Upper lobe of left lung (tissue), 6 donors: ENCODE measurements at places on chromosomes 2 and 18.

DNA sequence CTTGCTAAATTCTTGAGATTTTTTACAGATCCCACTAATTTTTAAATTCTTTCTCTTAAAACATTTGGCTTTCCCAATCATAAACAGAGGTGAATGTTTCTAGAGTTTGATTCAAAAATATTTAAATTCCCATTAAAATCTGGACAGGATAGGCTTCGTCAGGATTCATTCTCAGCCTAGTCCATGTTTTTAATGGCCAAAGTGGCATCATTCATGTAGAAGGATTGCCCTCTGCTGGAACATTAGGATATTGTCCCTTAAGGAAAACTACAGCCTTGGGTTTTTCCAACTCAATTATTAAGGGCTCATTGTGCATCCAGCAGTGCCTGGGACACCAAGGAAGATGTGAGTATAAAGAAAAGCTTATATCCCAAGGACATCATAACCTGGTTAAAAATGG lies 71.7 kb downstream of the TPGS2 start:
- DNase-seq: no peak

DNA sequence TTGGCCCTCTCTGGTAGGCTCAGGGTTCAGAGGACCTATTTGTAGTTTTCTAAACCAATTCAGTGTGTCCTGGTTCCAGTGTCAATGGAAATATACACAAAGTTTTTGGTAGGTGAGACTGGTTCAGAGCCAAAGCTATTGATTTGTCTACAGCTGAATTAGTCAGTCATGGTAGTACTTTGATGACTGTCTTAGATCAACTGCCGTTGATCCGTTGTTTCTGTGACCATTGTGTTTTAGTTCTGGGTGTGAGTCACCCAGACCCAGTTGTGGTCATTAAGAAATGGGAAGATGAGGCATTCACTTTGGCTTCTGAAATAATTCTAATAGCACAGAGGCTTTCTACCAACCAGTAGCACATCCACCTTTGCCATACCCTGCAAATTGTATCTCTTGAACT lies 16.0 kb upstream of the RPE start:
- DNase-seq: no peak

GRCh38 chr2:204842661-204843485 lies 297.6 kb downstream of the PARD3B start:
- DNase-seq: no peak

DNA sequence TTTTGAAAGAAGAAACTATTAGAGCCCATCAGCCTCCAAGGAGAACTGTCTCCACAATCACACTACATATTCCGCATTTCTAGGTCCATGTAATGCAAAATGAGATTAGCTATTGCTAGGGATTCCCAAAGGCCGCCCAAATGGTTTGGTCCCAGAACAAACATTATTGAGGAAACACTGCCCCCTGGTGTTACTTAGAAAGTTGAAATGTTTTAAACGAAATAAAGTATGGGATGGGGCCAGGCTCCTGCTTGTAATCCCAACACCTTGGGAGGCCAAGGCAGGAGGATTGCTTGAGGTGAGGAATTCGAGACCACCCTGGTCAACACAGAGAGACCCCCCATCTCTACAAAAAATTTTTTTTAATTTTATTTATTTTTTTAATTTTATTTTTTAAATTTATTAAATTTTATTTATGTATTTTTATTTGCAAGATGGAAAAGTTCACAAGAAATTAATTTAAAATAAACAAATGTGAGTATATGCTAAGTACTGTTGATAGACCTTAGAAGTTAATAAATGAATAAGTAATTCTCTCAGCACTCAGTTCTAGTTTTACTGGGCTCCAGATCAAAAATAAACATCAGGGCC lies 5.5 kb downstream of the NHEJ1 start:
- DNase-seq: no peak

GRCh38 chr2:37973615-37974353 lies 48.7 kb downstream of the RMDN2 start:
- no peak for DNase-seq

GRCh38 chr2:219465659-219466561 lies 31.3 kb downstream of the SPEG start:
- no peak for DNase-seq

- no peak for DNase-seq
Observed at GRCh38 chr2:73333564-73333963, 40.2 kb upstream of the EGR4 start.

- no peak for DNase-seq
Observed at GRCh38 chr2:199663157-199663556, 187.8 kb downstream of the FTCDNL1 start.

DNA sequence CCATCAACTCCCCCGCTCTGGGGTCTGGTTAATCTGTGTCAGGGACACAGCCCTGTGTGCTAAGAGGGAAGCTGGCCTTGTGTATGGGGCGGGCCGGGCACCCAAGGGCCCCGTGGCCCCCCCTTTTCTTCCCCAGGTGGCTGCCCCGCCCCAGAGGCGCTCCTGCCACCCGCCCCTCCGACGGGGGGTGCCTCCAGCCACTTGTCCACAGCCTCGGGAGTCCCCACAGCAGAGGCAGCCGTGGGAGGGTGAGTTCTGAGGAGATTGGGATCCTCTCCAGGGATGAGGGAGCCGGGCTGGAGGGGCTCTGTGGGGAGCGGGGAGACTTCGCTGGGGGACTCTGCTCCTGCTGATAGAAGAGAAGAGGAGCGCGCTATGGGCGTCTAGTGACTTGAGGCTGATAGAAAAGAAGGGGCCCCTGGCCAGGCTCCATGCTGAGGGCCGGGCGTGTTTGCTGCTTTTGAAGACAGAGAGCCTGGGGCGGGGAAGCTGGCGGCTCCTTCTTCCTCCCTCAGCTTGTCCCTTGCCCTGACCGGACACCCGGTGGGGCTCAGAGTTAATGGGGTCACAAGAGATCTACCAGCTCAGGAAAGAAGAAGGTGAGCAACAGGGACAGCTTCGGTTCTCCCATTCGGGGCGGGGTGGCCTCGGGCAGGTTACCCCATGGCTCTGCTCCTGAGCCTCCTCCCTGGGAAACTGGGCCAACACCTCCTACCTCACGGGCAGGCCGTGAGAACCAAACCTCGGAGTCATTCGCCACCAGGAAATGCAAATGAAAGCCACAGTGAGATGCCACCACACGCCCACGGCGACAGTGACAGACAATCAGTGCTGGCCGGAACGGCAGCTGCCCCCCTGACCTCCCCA lies 89.4 kb upstream of the TAF1B start:
- DNase-seq: peak; percentile 77

DNA sequence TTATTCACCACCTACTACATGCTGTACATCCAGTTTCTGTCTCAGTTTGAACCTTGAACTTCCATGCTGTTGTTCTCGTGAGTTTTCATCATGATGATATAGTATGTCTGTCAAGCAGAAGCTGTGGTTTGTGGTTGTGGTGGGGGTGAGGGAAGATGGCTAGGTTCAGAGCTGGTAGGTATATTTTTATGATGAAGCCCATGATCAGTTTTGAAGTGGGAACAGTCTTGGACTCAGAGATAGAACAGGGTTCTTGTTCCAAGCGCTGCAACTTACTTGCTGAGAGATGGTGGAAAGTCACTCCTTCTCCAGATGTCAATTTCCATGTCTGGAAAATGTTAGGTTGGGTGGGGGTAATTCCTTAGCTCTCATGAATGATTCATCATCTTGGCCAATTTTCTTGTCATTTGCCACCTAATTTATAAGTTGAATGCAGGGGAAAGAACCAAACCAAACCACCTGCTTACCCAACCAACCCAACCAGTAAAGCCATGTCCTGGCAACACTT lies 21.6 kb downstream of the PMAIP1 start:
- DNase-seq: no peak

GRCh38 chr2:49162151-49162550 lies 7.8 kb upstream of the FSHR start:
- DNase-seq: no peak
